ENCODE measurements at places on chromosomes 2 and 18.

GRCh38 chr2:77191665-77192064 is 330.5 kb downstream of the LRRTM4 start:
- DNase-seq, result no peak

GRCh38 chr2:238594796-238595749 is 168.3 kb downstream of the ASB1 start:
- DNase-seq, result no peak

DNA sequence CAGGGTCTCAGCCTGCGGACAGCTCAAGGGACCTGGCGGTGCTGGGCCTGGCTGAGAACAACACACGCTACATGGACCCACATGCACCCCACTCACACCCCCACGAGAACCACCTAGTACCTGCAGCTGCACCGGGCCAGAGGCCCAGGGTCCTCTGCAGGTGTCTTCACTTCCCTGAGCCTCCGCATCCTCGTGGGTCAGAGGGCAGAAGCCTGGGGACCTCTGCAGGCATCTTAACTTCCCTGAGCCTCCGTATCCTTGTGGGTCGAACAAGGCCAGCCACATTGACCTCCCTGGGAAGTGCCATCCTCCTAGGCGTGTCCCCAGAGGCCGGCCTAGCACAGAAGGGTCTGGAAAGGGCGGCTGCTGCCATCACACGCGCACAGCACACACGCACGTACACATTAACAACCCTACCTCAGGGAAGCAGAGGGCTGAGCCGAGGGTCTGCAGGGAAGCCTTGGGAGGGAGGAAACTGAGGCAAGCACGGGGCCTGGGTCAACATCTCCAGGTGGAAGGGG is 62.5 kb upstream of the HPCAL1 start:
- DNase-seq, result no peak

DNA sequence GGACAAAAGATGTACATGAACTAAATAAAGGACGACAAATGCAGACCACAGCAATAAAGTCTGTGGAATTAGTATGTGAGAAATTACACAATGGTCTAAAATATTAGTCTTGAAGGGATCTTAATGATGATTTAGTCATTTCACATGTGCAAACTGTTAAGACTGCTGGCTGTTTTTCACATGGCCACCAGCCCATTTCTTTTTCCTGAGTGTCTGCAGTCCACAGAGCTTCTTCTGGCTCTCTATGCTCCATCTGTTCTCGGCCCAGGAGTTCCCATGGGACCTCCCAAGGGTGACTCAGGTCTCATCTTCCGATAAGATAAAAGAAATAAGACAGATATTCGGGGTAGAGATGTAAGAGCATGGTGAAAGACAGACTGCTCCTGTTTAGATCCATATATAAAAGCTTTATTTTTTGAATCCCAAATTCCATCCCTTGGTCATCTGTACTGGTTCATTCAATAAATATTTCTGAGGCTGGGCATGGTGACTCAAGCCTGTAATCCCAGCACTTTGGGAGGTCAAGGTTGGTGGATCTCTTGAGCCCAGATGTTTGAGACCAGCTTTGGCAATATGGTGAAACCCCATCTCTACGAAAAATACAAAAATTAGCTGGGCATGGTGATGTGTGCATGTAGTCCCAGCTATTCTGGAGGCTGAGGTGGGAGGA is 20.1 kb downstream of the IL1RL1 start:
- DNase-seq, result no peak

GRCh38 chr18:62493033-62493862 is 29.6 kb upstream of the ZCCHC2 start:
- no peak for DNase-seq

DNA sequence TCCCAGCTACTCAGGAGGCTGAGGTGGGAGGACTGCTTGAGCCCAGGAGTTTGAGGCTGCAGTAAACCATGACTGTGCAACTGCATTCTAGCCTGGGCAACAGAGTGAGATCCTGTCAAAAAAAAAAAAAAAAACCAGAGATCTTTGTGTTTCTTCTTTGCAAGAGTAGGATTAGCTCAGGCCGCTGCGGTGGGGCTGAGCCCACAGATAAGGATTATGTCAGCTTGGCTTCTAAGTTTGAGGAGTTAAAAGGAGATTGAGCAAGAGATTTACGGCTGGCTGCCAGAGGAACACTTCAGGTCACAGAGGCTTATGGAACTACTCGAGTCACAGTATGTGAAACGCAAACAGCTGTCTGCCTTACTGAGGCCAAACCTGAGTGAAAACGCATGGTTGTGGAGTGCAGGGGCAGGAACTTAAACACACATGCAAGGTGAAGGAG is 146.7 kb upstream of the L3MBTL4 start:
- no peak for DNase-seq

- DNase-seq, result no peak
Observed at GRCh38 chr2:154591294-154591820, 107.1 kb upstream of the KCNJ3 start.

DNA sequence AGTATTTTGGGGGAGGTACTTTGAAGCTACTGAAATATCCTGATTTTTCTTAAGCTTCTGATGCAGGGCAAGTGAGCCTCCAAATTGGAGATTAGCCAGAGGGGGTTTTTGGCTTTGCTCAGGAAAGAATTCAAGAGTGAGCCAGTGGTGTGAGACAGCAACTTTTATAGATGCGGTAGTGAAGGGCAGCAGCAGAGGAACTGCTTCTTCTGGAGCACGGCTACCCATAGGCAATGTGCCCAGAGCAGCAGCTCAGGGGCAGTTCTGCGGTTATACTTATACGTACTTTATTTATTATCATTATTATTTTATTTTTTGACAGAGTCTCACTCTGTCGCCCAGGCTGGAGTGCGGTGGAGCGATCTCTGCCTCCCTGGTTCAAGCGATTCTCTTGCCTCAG is 19.8 kb upstream of the NT5DC4 start:
- no peak for DNase-seq
